NCI-H82 (cell line): ENCODE measurements at places on chromosomes 5 and 9.
A peak's percentile ranks its signal among the peaks of the same experiment; 100 is the strongest.

DNA sequence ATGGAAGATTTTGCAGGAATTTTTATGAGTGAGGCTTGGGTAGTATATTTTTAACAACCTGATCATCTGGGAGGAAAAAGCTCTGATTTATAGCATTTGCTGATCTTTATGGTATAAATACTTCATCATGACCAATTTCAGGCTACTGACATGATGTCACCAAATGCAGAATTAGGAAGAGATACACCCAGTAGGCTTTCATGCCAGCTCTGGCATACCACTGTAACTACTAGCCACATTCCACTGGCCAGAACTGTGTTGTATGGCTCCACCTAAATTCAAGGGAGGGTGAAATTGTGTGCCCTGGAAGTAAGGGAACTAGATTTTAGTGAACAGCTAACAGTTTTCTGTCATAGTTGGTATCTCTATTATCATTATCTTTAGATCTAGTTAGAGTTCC is 17.6 kb downstream of the AP3S1 start:
- no peak for DNase-seq

GRCh38 chr5:36596247-36596646 is 10.2 kb upstream of the SLC1A3 start:
- DNase-seq = no peak

- no peak for DNase-seq
Measured at GRCh38 chr5:42648915-42649314, 107.7 kb upstream of the CCDC152 start.

DNA sequence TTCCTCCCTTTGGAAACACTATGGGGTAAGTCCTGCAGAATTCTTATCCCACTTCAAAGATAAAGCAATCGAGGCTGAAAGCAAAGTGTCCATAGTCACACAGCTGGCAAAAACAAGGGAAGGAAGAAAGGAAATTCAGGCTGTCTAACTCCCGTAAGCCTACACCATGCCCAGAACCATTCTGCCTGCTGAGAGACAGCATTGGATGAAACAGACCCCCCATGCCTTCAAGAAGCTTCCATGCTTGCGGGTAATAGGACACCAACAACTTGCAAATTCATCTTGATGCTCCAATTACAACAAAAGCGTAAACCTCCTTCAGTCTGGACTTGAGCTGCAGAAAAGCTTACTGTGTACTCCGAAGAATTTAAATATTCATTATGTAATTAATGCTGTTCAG is 181.1 kb upstream of the WWC1 start:
- peak; percentile 21 for DNase-seq

DNA sequence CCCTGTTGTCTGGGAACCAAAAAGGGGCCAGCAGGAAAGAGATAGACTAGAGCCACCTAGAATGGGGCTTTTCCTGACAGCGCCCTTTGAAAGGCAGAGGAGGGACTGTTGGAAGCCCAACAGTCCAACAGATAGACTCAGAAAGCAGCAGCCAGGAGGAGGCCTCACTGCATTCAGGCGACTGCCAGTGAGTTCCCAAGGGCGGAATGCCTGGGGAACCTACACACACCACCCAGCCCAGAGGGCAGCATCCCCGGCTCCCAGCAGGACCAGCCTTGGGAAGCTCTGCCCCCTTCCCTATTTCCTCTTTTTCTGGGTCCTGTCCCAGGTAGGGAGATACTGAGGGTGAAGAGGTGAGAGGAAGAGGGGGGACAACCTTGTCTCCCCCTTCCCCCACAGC is 192.4 kb upstream of the KLF4 start:
- DNase-seq = no peak

DNA sequence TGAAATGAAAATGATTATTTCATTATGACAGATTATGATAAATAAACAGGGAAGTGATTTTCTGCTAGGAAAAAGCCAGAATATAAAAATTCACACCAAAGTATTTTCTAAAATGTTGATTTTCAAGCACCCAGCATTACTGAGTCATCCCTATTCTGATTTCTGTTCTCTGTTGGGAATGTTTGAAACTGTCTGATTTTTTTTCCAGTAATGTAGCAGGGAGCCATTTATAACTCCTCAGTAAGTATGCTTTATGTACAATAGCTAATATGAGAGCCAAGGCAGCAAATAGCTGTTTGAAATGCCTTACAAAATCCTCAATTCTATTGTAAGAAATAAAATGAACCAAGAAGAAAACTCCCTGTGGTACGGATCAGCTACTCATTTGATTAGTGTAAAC is 471.7 kb upstream of the TYRP1 start:
- DNase-seq = no peak

GRCh38 chr5:107516452-107517184 is 154.1 kb downstream of the EFNA5 start:
- peak; percentile 22 for DNase-seq
